ENCODE measurements at places on chromosomes 5 and 9.

- no peak for DNase-seq
These were observed 261.4 kb downstream of the PDZD2 start for GRCh38 chr5:31900296-31900865.

DNA sequence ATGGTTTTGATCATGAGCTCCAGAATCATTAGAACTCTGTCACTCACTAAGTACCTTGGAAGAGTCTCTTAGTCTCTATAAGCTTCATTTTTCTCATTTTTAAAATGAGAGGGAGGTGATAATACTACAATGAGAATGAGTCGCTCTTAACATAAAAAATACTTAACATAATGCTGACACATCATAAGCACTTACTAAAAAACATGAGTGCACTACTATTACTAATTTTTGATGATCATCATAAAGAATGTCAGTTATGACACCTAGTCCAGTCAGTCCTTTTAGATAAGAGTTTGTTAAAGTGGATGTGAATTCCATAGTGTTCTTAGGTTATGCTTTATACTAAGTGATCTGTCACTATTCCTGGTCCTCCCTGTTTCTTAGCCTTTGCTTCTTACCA is 200.4 kb upstream of the SLC24A2 start:
- no peak for DNase-seq

DNA sequence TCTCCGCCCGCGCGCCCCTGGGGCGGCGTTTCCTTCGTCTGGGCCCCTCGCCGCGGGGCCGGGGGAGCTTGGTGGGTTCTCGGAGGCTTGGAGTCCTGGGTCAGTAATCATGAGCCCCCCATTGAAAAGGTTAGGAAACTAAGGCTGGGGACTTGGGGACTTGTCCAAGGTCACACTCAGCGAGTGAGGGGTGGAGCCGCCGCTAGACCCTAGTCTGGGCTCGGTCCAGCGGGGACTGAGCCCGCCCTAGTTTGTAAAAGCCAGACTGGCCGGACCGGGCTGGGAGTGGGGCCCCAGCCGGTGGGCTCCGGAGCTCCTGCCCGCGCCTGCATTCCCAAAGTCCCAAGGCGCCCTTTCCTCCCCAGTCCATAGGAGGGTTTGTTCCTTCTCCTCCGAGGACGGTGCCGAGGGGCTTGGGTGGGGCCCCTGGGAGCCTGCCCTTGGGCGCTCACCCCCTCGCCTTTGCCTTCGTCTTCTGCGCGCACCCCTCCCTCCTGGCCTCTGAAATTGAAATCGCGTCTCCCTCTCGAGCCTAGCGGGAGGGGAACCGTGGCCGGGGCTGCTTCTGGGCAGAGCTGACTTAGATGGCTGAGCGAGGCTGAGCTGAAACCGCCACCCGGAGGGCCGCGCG is 995 bp downstream of the OLFM1 start:
- no peak for DNase-seq

- no peak for DNase-seq
These were observed 115.3 kb upstream of the CDKN2B start for GRCh38 chr9:22124263-22125011.

DNA sequence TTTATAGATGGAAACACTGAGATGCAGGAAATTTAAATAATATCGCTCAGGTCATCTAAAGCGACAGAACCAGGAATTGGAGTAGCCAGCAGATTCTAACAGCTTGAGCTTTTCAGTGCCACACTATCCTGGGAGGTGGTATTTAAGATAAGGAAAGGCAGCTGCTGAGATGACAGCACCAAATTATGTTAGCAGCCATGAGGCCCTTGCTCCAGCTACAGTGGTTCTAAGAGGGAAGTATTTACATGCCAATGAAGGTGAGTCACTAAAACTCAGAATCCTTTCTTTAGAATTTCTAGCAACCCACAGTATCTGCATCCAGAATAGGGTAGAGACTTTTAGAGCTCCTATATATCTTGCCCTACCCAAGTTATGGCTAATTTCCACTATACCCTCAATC is 127.0 kb upstream of the VLDLR start:
- no peak for DNase-seq

GRCh38 chr5:149583394-149583793 is 2.1 kb downstream of the ARHGEF37 start:
- no peak for DNase-seq

All from activated CD4-positive, alpha-beta T cell treated with anti-CD3 and anti-CD28 coated beads, Interleukin-2, Interleukin-6, amounts not matched to agents 100 ng/mL and 50 ng/mL, durations not matched to agents 16 hours and 8 hours (primary cell).